ENCODE measurements at places on chromosomes 11 and 22.
A peak's percentile ranks its signal among the peaks of the same experiment; 100 is the strongest.

GRCh38 chr22:17942721-17943120, 81.6 kb downstream of the MICAL3 start:
- no peak for DNase-seq

GRCh38 chr22:38221908-38222796, 20.4 kb downstream of the MAFF start:
- no peak for DNase-seq

- DNase-seq: no peak
Observed at GRCh38 chr22:23376256-23376655, 195.9 kb downstream of the BCR start.

- no peak for DNase-seq
Observed at GRCh38 chr11:104402812-104403521, 239.0 kb upstream of the PDGFD start.

DNA sequence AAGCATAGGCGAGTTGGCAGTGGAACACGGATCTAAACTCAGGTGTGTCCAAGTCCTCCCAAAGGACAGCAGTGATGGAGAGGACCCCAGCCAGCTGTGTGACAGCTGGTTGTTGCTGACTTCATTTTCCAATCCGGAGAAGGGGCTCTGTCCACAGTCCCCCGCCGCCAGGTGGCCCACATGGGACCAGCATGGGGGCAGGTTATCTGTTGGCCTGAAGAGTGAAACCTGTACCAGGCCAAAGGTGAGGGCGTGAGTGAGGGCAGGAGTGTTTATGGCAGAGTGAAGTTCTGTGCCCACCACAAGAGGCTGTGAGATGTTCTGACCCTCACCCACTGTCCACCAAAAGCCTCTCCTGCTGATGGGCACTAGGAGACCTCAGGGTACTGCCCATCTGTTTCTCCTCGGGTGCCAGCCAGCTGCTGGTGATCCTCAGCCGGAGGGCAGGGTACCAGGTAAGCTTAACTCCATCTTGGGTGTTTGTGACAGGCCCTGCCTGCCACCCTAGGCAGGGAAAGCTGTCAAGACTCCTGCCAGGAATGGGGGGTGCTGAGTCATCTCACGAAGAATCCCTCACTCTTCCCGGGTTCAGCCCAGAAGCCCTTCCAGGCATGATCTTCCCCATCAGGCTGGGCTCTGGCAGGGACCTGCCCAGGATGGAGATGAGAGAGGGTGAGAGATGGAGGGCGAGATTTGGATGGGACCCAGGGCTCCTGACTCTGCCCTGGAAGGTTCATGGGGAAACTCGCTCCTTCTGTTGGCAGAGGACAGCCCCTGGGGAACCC, 15.5 kb upstream of the TAB1 start:
- DNase-seq: no peak

DNA sequence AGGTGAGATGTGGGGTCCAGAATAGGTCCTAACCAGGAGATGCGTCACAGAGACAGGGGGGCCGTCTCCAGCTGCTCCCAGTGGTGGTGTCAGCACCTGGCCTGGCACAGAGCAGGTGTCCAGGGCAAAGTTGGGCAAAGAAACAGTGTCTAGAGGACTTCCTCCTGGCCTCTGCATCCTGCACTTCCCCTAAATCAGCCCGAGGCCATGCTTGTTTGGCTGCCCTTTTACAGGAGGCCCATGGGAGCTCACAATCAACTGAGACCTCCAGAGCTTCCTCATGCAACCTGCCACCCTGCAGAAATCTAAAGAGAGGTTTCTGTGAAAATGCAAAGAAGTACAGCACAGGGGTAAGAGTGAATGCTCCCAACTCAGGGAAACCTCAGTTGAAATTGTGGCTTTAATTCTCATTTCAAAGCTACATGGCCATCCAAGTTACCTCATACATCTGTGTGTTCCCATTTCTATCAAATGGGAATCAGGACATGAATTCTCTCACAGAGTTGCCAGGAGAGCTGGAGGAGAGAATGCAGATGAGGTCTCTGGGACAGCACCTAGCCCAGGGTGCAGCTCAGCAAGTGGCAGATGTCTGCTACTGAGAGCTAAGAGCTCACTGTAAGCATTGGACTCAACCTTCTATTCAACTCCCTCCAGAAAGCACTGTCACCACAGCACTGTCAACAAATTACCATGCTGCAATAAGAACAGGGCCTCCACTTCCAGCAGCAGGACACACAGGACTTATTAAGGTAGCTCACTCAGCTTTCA, 32.6 kb downstream of the TCIRG1 start:
- DNase-seq: no peak

DNA sequence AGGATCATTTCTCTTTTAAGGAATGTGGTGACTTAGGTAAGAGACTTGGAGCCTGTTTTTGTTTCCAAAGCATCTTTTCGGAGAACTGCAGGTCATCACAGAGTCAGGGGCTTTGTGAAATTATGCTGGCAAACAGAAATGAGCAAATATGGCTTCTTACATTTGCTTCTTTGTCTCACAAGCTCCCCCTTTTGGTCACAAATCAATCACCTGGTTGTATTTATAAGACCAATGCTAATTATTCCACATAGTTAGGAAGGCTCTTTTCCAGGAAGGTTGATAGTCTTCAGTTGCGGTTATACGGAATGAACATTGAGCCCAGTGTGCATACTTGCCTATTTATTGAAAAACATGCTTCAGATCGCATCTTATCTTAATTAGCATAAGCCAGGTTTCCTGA, 34.6 kb upstream of the CEP126 start:
- DNase-seq: no peak

DNA sequence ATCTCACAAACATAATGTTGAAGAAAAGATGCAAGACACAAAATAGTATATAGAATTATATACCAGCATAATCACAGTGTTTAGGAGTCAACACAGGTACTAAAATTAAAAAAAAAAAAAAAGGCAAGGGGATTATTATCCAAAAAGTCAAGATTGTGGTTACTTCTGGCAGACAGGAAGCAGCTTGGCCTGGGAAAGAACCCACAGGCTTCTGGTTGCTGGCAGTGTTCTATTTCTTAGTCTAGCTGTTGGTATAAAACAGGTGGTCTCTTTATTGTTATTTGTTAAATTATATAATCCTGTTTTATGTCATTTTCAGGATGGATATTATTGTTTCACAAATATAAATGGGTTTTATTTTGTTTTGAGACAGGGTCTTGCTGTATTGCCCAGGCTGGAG, 54.0 kb downstream of the C11orf58 start:
- no peak for DNase-seq

DNA sequence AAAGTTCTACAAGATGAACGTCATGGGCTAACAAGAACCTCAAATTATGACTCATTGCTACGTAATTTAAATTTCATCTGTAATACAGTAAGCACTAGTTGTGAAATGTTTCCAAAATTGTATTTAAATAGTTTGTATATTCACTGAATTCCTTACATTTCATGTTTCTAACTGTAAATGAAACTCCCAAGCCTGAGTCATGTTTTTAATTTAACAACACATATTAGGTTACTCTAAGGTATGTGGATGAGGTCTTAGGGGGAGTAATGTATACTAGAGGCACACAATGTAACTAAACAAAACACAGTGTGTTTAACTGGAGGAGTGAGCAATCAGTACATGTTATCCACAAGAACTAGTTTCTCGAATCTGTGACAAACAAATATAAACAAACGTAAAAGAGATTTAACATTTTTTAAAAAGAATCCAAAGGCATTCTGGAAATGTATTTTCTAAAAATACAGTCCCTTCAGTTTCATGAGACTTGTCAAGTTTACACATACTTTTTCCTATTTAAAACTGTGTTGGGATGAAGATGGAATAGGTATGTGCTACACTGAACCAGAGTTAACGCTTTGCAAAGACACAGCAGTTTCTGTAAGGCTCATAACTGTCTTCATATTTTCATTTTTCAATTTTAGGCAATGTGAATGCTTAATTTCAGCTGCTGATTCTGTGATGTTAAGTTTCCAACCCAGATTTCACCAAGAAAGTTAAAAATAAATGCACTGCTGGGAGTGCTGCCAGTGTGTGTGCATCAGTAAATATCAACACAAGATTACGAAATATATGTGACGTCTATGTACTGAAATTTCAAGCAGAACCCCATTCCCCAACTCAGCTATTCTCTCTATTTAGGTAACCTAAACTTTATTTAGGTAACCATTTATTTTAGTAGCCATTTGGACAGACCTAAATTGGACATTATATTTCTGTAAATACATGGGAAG, 52.6 kb downstream of the PITPNB start:
- DNase-seq: no peak

GRCh38 chr11:80980227-80980626, 1539.4 kb upstream of the TENM4 start:
- DNase-seq: no peak

DNA sequence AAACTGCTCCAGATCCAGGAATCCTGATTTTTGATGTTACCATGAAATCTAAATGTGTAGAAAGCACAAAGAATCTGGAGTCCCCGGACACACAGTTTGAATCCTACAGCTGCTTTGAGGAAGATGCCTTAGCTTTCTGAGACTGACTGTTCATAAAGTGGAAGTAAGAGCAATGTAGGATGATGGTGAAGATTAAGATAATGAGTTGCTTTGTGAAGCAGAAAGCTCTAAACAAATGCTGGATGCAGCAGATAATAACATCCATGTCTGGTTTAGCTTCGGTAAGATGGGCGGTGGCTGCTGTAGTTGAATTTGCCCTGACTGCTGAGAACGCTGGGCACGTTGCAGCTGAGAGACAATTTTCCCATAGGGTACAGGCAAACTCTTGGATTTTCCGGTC, 20.1 kb downstream of the OVOL1 start:
- DNase-seq: no peak

GRCh38 chr11:117876059-117876340, 458 bp downstream of the FXYD6 start:
- DNase-seq: no peak

GRCh38 chr22:31333641-31334040, 12.5 kb downstream of the PATZ1 start:
- no peak for DNase-seq

- peak; percentile 75 for DNase-seq
Observed at GRCh38 chr22:46054091-46055073, 77.4 kb upstream of the WNT7B start.
